ENCODE measurements at places on chromosomes 12 and 14.
A peak's percentile ranks its signal among the peaks of the same experiment; 100 is the strongest.

DNA sequence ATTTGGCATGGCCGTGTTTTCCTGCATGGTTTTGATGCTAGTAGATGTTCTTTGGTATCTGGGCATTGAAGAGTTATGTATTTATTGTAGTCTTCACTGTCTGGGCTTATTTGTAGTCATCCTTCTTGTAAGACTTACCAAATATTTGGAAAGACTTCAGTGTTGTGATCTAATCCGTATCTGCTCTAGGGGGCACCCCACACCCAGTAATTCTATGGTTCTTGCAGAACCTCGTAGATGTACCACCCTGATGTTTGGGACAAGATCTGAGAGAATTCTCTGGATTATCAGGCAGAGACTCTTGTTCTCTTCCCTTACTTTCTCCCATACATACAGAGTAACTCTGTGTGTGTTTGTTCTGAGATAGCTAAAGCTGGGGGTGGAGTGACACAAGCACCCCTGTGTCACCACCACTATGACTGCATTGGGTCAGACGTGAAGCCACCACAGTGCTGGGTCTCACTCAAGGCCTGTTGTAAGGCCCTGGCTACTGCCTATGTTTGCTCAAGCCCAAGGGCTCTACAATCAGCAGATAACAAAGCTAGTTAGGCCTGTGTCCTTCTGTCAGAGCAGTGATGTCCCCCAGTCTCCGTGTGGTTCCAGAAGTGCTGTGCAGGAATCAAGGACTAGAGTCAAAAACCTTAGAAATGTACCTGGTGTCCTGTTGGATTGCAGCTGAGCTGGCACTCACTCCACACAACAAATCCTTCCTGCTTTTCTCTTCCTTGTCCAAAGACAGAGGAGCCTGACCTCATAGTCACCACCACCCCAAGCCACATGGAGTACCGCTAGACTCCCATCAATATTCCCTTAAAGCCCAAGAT, 9.6 kb downstream of the RDH16 start:
- DNase-seq: no peak

- no peak for DNase-seq
Observed at GRCh38 chr12:13573698-13574321, 377.3 kb downstream of the EMP1 start.

- peak; percentile 82 for DNase-seq
Observed at GRCh38 chr14:50766338-50766886, 64.5 kb downstream of the NIN start.

DNA sequence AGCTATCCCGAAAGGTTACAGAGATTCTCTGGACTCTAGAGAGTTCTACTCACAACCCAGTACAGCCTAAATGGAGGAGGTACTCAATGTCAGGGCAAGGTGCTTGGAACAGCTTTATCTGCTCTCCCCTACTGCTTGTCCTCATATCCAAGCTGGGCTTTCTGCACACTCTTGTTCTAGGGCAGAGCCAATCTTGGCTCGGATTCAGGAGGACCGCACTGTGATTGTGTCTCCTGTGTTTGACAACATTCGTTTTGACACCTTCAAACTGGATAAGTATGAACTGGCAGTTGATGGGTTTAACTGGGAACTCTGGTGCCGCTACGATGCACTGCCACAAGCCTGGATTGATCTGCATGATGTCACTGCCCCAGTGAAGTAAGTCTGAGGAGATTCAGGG, 25.0 kb downstream of the GALNT8 start:
- no peak for DNase-seq

- DNase-seq: no peak
Observed at GRCh38 chr12:11085419-11085818, 6.7 kb downstream of the TAS2R43 start.

- DNase-seq: no peak
Observed at GRCh38 chr12:67269633-67270573, 745 bp downstream of the CAND1 start.

- DNase-seq: no peak
Observed at GRCh38 chr12:4939418-4940023, 29.8 kb downstream of the KCNA1 start.

DNA sequence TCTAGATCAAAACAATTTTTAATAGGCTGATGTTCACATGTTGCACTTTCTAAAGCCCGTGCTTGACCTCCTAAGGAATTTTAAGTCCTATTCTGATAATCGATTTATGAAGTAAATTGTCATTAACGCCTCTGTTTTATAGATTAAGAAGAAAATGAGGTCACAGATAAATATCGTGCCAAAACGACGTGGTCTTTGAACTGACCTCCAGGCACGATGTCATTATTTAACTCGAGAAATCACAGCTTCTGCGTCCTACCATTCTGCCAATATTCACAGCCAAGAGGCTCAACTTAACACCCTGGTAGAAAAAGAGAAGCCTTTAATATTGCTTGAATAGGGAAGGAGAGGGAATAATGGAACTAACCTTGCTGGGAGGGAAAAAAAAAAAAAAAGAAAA, 888 bp upstream of the EEA1 start:
- no peak for DNase-seq

- no peak for DNase-seq
Observed at GRCh38 chr14:92890830-92891588, 31.9 kb upstream of the CHGA start.

GRCh38 chr14:69281450-69282169, 21.7 kb downstream of the GALNT16 start:
- DNase-seq: no peak

DNA sequence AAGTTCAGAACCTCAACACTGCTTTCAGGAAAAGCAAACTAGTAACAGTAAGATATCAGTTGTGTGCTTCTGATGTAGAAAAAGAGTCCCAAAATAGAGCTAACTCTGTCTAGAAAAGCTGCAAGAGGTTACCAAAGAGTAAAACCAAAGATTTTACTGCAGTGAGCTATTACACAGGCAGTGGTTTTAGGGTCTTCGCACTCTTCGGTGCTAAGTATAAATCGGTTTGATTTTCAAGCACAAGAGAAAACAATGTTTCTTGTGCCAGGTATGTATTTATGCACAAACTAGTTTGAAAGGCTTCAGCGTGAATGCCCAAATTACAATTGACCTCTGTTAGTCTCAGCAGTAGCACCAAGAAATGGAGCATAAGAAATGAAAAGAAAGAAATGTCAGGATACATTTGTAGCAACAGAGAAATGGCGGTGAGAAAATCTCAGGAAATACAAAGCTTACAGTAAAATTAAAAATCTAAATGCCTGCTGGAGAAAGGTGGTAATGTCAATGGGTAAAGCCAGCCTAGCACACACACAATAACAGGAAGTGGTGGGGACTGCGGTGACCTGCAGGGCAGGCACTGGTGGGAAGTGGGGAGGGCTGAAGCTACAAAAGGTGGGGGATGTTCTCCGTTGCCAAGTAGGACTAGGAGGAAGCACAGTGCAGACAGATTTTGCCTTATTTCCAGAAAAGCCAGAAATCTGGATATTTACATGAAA, 18.0 kb upstream of the DYRK2 start:
- DNase-seq: no peak

- no peak for DNase-seq
Observed at GRCh38 chr12:85693093-85693665, 143.0 kb downstream of the RASSF9 start.

DNA sequence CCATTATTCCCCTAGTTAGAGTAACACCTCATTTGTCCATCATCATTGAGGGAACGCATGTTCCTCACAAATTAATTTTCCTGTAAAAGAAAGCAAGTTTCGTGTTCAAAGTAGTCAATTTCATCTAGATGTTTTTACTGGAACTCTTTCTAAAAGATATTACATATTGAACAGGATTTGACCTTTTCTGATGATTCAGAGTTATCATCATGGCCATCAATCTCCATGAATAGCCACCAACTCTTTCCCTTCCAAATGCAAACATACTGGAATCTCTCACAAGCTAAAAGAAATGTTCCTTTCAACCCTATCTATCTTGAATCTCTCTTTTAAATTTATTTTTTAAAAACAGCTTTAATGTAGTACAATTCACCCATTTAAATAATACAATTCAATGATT, 263.1 kb upstream of the FAR2 start:
- no peak for DNase-seq

- DNase-seq: no peak
Observed at GRCh38 chr14:34120185-34120977, 169.5 kb upstream of the EGLN3 start.

GRCh38 chr12:52392465-52393007, 7.1 kb upstream of the KRT84 start:
- no peak for DNase-seq

All from HS-27A (cell line).